Natural killer cell treated with Interleukin-12 subunit alpha and Interleukin-12 subunit beta and Interleukin-15 and Interleukin-18, amount 100 ng/mL, for 72 hours (primary cell): ENCODE measurements at places on chromosomes 12 and 14. TPM values are rescaled to one million over a fixed set of nuclear protein-coding genes. Genes with fewer than 3 reads are reported as not detected.

Gene OR6C2
- not detected for total RNA-seq

Gene APOF
- not detected for total RNA-seq

Gene CDKN1B
- total RNA-seq, result 24.6 TPM

Gene SAMD15
- total RNA-seq, result 0.43 TPM

Gene SLC39A5
- total RNA-seq, result 1.4 TPM

Gene FGD6
- total RNA-seq, result 2.0 TPM

DNA sequence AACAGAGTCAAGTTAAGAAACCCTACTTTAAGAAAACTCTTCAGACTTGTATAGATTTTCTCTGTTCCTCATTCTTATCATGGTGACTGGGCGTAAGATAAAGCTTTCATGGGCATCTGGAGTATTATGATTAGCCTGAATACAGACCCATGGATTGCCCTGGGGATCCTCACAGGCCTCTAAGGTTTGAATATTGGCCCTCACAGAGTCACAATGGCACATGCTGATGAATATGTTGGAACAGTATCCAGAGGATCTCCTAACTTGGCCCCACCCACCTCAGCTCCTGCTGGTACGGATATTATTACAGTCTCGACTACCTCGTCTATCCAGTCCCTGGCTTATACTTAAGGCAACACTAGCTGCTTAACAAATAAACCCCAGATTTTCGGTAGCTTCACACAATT is 8.1 kb downstream of the OSBPL8 start:
- no peaks in the 10 kb centered on the region for H3K27me3 ChIP-seq
- no peak for DNase-seq
- H3K4me1 ChIP-seq, result peaks cover 44% of the 10 kb centered on the region
- H3K36me3 ChIP-seq, result no peaks in the 10 kb centered on the region
- no peak overlapping the region for H3K4me3 ChIP-seq

DNA sequence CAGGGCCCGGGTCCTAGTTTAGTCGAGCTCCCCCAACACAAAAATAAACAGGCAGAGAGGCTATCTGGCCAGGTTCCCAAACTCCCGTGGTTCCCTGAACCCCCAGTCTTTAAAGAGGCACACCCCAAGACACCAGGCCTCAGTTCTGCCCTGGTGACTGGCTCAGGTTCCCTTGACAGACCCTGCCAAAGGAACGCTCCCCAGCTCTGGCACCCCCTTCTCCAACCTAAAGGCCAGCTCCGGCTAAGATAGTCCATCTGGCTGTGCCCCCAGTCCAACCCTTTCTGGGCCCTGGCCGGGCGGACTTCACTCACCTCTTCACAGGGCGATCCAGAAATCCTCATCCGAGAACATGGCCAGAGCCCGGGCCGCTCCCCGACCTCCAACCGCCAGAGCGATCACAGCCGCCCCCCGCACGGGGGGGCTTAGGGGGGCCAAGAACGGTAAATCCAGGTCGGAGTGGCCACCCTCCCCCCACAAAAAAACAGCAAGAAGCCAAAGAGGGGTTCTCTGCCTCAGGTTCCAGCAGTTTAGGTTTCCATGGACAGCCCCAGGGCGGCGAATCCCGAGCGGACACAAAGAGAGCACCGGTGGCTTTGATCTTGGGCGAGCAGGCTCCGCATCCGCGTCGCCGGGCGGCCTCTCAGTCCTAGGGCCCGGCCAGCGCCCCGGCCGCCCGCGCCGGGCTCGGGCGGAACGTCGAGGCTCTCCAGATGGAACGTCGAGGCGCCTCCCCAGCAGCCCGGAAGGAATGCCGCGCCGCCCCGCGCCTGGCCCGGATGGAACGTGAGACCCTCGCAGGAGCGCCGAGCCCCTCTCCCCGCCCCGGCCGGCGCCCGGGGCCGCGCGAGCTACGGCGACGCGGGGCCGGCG is 1.1 kb downstream of the KMT2D start:
- peak overlapping the region; percentile 82 for H3K4me3 ChIP-seq
- no peaks in the 10 kb centered on the region for H3K27me3 ChIP-seq
- DNase-seq, result no peak
- peaks cover 12% of the 10 kb centered on the region for H3K36me3 ChIP-seq
- H3K27ac ChIP-seq, result peak overlapping the region; percentile 90

DNA sequence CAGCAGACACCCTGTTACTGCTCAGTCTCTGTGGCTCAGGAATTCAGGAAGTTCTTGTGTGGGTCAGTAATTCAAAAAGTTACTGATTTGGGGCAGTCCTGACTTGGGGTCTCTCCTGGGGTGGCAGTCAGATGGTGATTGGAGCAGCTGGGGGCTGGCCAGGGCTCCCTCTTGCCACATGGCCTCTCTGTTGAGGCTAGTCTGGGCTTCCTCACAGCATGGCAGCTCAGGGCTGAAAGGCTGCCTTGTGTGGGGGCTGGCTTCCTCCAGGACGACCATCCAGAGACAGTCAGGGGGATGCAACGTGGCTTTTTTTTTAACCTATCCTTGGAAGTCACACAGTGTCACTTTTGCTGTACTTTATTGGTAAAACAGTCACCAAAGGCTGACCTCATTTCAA is 61.3 kb downstream of the CACNA1C start:
- no peak for DNase-seq
- no peaks in the 10 kb centered on the region for H3K27me3 ChIP-seq
- no peak overlapping the region for H3K27ac ChIP-seq
- H3K4me1 ChIP-seq, result no peaks in the 10 kb centered on the region
- no peaks in the 10 kb centered on the region for H3K36me3 ChIP-seq
